ENCODE measurements at places on chromosomes 1 and 21.

- no peak for DNase-seq
These were observed 25.1 kb upstream of the MYCL start for GRCh38 chr1:39926820-39927219.

DNA sequence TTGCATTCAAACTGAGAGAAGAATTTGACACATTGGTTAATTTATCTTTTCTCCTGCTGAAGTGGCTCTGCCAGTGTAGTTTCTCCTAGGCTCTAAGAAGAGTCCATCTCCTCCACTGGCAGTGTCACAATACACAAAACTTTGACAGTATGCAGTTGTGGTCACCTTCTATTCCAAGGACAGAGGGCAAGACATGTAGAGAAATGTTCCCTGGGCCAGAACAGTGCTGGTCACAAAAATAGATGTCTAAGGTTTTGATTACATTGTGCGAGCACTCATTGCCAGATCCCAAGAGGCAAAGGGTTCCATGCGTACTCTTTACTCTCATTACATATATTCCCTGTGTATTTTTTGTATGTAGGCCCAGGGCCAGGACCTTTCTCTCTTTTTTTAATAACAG, 148.1 kb upstream of the UBE2U start:
- no peak for DNase-seq

GRCh38 chr1:48673332-48674105, 103.2 kb downstream of the BEND5 start:
- no peak for DNase-seq

GRCh38 chr1:148290881-148291280, 138.8 kb upstream of the NBPF11 start:
- DNase-seq = no peak

- DNase-seq = no peak
These were observed 30.6 kb upstream of the CTPS1 start for GRCh38 chr1:40948741-40949443.

- DNase-seq = no peak
These were observed 219.8 kb upstream of the DUSP10 start for GRCh38 chr1:221961532-221962292.

Data from memory B cell (primary cell).